ENCODE measurements at places on chromosomes 4 and X.

DNA sequence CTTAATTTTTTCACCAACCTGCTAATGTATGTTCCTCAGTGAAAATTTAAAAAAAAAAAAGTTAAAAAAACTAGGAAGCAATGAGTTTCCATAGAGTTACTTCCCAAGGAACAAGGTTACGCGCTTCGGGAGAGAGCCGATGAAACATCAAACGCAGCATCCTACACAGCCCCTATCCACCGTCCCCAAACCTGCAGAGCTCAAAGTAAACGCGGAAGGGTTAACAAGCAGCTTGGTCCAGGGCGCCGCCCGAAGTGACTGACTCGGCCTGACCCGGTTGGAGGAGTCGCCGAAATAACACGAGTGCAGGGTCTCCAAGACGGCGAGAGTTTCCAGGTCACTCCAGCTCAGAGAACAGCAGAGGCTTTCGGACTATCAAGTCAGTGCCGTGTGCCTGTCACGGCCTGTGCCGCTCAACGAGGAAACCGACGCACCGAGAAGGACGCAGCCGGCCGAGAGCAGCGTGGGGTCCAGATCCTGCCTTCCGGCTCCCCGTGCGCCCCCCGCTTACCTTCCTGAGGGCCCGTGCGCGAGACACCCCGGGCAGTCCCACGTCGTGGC is 512 bp downstream of the NOP14 start:
- DNase-seq = peak; percentile 15

DNA sequence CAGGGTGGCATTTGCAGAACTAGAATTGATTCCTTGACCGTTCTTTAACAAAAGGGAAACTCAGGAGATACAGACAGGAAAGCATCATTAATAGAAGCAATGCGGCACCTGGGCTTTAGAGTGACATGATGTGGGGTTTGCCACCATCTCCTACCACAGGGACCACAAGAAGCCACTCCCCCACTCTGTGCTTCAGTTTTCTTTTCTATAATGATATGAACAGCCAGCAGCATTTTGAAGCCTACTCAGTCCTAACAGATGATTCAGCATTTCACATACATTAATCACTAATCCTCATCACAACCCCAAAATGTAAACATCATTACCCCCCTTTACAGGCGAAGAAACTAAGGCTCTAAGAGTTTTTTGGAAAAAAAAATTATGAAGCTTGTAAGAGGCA is 22.9 kb downstream of the CCDC149 start:
- DNase-seq = no peak

- DNase-seq = no peak
Measured at GRCh38 chr4:31411565-31411964, 691.4 kb downstream of the PCDH7 start.

DNA sequence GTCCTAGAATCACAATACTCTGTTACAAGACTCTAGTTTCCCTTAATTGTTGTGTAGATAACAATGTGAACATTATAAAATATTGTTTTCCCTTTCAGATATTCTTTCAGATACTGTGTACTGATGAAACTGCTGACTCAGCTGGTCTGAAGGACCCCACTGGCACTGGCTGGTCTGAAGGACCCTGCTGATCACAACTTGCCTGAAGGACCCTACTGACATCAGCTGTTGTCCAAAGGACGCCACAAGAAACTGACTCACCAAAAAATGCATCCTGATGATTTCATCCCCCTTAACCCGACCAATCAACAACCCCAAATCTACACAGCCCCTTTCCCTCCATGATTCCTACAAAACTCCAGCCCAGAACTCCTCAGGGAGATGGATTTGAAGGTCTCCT is 258.8 kb upstream of the GNPDA2 start:
- DNase-seq = no peak

- no peak for DNase-seq
Measured at GRCh38 chrX:75365243-75365975, 91.5 kb downstream of the UPRT start.

DNA sequence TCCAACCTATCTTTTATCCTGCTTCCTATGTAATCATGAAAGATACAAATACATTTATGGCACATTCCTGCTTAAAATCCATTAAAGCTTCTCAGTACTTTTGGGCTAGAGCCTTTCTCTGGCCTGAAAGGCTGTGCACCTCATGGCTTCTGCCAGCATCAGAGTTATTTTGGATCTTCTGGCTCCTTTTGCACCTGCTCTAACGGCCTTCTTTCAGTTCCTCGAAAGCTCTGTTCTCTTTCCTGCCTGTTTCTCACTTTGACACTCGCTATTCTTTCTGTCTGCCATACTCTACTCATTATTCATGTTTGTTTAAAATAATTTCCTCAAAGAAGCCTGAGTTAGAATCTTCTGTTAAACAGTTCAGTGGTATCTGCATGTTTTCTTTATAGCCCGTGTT is 86.0 kb downstream of the LRP2BP start:
- no peak for DNase-seq

DNA sequence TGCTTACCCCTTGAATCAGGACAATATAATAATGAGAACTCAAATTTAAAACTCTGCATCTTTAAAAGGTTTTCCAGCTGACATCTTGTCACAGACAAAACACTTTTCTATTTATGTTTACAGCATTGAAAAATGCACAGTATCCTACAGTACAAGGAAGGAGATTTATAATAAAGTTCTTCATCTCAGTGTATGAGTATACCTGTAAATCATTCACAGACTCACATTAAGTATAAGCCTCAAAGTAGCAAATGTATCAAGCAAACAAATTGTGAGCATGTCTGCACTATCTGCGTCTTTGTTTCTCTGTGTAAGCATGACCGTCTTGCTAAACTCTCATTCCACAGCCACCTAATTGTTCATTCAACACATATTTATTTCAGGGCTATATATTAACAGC is 52.8 kb downstream of the PPP1R2C start:
- no peak for DNase-seq

GRCh38 chrX:10847333-10847732 is 226.9 kb upstream of the MID1 start:
- no peak for DNase-seq
